Renal pelvis (tissue), 12 donors: ENCODE measurements at places on chromosomes 7 and 10. TPM values are rescaled to one million over a fixed set of nuclear protein-coding genes. Genes with fewer than 3 reads are reported as not detected.

DNA sequence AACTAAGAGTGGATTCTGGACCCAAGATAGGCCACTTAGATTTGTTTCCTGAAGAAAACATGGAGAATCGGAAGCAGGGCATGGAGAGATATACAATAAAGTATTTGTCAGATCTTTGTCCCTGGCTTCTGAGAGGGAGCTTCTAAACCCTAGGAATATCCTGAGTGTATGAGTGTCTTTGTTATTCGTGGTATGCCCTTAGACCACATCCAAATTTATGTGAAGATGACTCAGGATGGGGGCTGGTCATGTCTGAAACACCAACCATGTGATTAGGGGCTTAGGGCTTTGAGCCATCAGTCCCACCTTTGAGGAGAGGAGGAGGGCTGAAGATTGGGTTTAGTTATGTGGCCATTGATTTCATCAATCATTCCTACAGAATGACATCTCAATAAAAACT, 69.7 kb upstream of the PLPP4 start:
- no peak for DNase-seq

DNA sequence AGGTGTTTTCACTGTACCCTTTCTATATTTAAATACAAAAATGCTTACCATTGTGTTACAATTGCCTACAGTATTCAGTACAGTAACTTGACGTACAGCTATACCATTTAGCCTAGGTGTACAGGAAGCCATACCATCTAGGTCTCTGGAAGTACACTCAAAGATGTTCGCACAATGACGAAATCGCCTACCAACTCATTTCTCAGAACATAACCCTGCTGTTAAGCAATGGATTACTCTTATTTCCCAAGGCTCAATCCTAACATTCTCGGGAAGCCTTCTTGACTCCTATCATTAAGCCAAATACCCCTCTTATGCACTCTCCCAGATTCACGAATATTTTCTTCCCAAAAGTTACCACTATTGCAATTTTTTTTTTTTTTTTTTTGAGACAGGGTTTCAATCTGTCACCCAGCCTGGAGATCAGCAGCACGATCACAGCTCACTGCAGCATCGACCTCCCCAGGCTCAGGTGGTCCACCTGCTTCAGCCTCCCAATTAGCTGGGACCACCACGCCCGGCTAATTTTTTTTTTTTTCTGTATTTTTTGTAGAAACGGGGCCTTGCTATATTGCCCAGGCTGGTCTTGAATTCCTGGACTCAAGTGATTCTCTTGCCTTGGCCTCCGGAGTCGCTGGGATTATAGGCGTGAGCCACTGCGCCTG, 1.5 kb downstream of the CWF19L1 start:
- no peak for DNase-seq

The GIMAP6 gene
- polyA plus RNA-seq: 16.3 TPM

The AZGP1 gene
- polyA plus RNA-seq: 62.6 TPM

The SPDYE16 gene
- 7.2 TPM for polyA plus RNA-seq

The GBX1 gene
- not detected for polyA plus RNA-seq
